ENCODE measurements at places on chromosomes 5 and 9.

DNA sequence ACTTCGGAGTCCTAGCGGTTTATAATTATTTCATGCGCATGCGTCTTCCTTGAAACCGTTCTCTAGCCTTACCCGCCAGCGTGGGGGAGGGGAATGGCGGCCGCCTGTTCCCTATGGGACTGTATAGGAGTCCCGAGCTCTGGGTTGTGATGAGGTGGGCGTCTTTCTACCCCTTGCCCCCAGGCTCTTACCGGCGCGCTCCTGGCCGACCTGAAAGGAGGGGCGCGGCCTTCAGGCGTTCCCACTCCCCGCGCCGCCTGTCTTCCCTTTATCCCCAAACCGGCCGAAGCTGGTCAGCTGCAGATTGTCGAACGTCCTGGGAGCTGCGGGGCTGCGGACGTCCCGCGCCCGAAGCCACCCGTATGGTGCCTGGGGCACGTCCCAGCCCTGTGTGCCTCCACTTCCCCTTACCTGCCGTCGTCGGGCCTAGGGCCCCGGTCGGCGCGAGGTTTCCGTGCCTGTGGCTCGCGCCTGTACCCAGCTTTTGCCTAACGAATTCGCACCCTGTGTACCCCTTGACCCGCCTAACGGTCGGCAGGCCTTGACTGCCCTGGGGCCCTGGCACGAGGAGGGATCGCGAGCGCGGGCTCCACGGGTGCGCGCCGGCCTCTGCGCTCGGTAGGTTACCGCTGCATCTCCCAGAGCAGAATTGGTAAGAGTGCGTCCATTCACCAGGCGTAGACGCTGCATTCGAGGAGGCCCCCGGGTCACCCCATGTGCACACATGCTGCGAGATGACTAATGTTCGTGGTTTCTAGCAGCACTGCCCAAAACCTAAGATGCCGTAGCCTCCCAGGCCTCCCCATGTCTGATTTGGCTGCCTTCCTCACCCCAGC, 653 bp upstream of the HNRNPH1 start:
- peaks cover 10% of the 10 kb centered on the region for H3K36me3 ChIP-seq
- H3K27ac ChIP-seq: peak overlapping the region; percentile 97

DNA sequence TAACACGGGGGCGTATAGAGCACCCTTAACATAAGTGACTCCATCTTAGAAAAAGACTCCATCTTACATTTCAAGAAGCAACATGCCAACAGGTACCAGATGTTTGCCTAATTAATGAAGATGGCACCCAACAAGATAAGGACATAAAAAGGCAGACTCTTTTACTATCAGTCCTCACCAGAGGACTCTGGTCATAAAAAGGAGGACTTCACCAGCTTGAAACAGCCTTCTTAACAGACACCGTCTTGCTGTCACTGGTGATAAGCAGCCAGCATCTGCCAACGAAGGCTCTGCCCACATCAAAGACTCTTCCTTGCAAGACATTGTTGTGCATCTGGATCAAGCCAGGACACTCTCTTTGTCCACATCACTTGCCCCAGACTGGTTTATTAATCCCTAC, 80.3 kb downstream of the S1PR3 start:
- no peak overlapping the region for H3K4me3 ChIP-seq
- DNase-seq: no peak
- no peaks in the 10 kb centered on the region for H3K36me3 ChIP-seq
- no peak overlapping the region for H3K27ac ChIP-seq
- no peaks in the 10 kb centered on the region for H3K4me1 ChIP-seq
- H3K27me3 ChIP-seq: no peaks in the 10 kb centered on the region

- H3K36me3 ChIP-seq: no peaks in the 10 kb centered on the region
- no peak overlapping the region for H3K27ac ChIP-seq
- DNase-seq: no peak
- H3K27me3 ChIP-seq: peaks cover 11% of the 10 kb centered on the region
- H3K4me1 ChIP-seq: peaks cover 2% of the 10 kb centered on the region
Observed at GRCh38 chr5:102758576-102758975, 3.5 kb downstream of the PAM start.

DNA sequence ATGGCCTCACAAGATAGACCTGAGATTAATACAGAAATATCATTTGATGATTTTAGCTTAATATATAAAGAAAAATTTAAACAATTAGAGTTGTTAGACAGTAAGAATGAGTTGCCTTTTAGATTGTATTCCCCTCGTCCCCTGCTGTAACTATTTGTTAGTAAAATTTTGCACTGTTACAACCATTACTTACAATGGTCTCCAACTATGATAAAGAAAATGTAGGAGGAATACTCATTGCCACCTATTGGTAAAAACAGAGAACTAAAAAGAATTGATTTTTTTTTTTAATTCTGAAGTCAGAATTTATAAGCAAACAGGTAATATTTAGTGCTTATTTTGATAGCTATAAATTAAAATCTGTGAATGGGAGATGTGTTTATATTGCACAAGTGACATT, 937.6 kb downstream of the TLE4 start:
- H3K27ac ChIP-seq: no peak overlapping the region
- H3K4me3 ChIP-seq: no peak overlapping the region
- no peaks in the 10 kb centered on the region for H3K4me1 ChIP-seq
- DNase-seq: no peak
- no peaks in the 10 kb centered on the region for H3K36me3 ChIP-seq

- H3K36me3 ChIP-seq: no peaks in the 10 kb centered on the region
- H3K4me3 ChIP-seq: no peak overlapping the region
- DNase-seq: no peak
- no peaks in the 10 kb centered on the region for H3K27me3 ChIP-seq
Observed at GRCh38 chr9:38205279-38205678, 136.3 kb upstream of the SHB start.
